ENCODE measurements at places on chromosomes 3 and 15.

- H3K27ac ChIP-seq: no peak overlapping the region
- H3K4me3 ChIP-seq: no peak overlapping the region
- DNase-seq: no peak
- no peaks in the 10 kb centered on the region for H3K4me1 ChIP-seq
- no peaks in the 10 kb centered on the region for H3K27me3 ChIP-seq
- H3K36me3 ChIP-seq: no peaks in the 10 kb centered on the region
Observed at GRCh38 chr3:143661677-143662076, 186.6 kb downstream of the SLC9A9 start.

- H3K4me1 ChIP-seq: peaks cover 20% of the 10 kb centered on the region
- DNase-seq: no peak
- H3K27me3 ChIP-seq: no peaks in the 10 kb centered on the region
- H3K4me3 ChIP-seq: no peak overlapping the region
- H3K36me3 ChIP-seq: peaks cover 52% of the 10 kb centered on the region
Observed at GRCh38 chr15:74893627-74894026, 3.8 kb downstream of the MPI start.

DNA sequence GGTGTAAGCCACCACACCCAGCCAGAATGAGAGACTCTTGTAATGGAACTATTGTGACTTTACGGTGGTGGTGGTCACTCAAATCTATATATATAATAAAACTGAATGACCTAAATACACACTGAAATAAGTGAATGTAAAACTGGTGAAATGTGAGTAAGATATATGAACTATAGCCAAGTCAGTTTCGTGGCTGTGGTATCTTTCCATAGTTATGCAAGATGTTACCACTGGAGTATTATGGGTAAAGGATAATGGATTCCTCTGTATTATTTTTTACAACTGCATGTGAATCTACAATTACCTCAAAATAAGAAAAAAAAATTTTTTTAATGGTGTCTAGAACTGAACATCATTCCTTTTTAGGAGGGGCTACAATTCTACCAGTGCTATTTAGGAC lies 21.9 kb downstream of the PIK3CB start:
- DNase-seq: no peak
- no peak overlapping the region for H3K27ac ChIP-seq
- no peak overlapping the region for H3K4me3 ChIP-seq
- no peaks in the 10 kb centered on the region for H3K4me1 ChIP-seq
- no peaks in the 10 kb centered on the region for H3K27me3 ChIP-seq

DNA sequence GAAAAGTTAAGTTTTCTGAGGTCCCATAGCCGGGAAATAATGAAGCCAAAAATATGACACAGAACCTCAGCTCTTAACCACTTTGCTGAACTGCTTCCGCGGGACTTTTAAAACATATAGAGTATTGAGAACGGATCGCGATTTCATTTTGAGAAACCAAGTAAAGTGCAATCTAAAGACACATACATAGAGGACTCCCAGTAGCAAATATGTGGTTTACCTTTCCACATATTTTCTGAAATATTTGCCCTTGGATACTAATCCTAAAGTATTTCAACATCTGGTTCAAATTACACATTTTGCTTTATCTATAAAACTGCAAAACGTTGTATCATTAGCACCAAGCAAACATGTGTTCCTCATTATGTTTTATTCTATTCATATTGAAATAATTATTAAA lies 776.5 kb downstream of the ROBO2 start:
- DNase-seq: no peak
- H3K4me1 ChIP-seq: no peaks in the 10 kb centered on the region
- no peaks in the 10 kb centered on the region for H3K36me3 ChIP-seq

DNA sequence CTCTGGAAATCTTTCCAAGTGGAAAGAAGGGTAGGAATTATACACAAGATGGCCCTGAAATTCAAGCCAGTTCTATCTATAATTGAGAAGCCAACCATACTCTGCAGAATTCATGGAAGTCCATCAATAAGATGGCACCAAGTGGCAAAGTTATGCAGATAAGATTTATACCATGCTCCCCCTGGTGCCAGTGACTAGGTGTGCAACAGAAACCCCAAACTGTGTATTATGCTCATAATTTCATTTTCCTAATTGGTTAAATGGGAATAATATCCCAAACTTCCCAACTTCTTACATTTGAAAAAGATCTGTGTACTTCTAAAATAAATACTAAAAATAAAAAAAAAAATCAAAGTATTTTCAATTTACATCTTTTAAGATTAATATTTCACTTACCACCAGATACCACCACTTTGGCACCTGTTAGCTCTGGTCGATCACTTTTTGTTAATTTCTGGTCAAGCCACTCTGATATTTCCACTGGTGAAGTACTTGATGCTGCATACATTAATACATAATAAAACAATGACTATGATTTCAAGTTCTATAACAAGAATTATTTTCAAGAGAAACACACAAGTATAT lies 25.9 kb downstream of the ETFA start:
- DNase-seq: no peak
- peaks cover 9% of the 10 kb centered on the region for H3K36me3 ChIP-seq
- no peaks in the 10 kb centered on the region for H3K27me3 ChIP-seq
- H3K4me1 ChIP-seq: no peaks in the 10 kb centered on the region
- no peak overlapping the region for H3K27ac ChIP-seq
- H3K4me3 ChIP-seq: no peak overlapping the region

DNA sequence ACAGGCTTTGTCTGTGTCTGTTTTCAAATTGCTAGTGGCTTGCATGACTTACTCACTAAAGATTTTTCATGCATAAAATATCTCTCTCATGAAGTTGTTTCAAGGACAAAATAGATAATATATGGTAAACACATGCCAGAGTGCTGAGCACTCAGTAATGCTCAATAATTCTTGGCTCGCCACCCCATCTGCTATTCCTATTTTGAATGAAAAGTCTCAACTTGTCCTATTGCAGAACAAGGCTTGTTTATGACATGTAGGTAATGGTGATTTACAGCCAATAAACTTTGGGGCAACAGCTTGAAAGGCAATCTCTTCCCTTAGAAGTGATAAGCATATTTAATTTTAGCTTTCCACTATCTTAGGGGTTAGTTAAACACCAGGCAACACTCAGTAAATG lies 789.0 kb upstream of the ROBO1 start:
- H3K4me1 ChIP-seq: no peaks in the 10 kb centered on the region
- H3K27me3 ChIP-seq: no peaks in the 10 kb centered on the region
- H3K27ac ChIP-seq: no peak overlapping the region
- H3K4me3 ChIP-seq: no peak overlapping the region
- H3K36me3 ChIP-seq: no peaks in the 10 kb centered on the region

DNA sequence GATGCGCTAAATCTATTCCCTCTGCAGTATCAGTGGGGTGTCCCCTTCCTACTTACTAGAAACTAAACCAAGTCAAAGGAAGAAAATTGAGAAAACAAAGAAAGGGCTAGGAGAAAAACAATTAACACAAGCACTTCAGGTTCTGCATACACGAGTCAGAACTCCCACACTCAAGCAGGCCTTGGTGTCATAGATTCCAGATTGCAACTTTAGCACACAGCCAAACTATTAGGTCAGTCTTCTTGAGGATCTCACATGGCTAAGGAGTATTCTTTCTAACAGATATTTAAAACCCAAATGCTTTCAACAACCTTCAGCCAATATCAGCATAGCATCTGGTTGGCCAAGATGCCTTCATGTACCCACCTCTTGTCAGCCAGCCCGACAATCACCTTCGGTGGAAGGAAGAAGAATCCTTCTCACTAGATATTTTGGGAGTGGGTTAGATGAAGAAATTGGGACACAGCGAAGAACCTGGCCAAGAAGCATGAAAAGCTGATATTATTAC lies 340.0 kb downstream of the VPS13C start:
- no peak for DNase-seq
- H3K36me3 ChIP-seq: no peaks in the 10 kb centered on the region
- no peak overlapping the region for H3K27ac ChIP-seq

GRCh38 chr3:158743664-158744566 lies 11.7 kb upstream of the RARRES1 start:
- H3K27me3 ChIP-seq: no peaks in the 10 kb centered on the region
- H3K27ac ChIP-seq: no peak overlapping the region
- H3K4me3 ChIP-seq: no peak overlapping the region

GRCh38 chr3:123015596-123015995 lies 12.0 kb downstream of the SEMA5B start:
- H3K27me3 ChIP-seq: peaks cover 2% of the 10 kb centered on the region
- peaks cover 11% of the 10 kb centered on the region for H3K4me1 ChIP-seq
- no peak overlapping the region for H3K4me3 ChIP-seq
- H3K36me3 ChIP-seq: peaks cover 15% of the 10 kb centered on the region

- no peaks in the 10 kb centered on the region for H3K4me1 ChIP-seq
- H3K36me3 ChIP-seq: no peaks in the 10 kb centered on the region
- H3K27ac ChIP-seq: no peak overlapping the region
- no peaks in the 10 kb centered on the region for H3K27me3 ChIP-seq
- H3K4me3 ChIP-seq: no peak overlapping the region
Observed at GRCh38 chr3:81910244-81910852, 148.9 kb upstream of the GBE1 start.

- H3K27me3 ChIP-seq: no peaks in the 10 kb centered on the region
- H3K4me1 ChIP-seq: peaks cover 34% of the 10 kb centered on the region
- peak within 1 kb of the TSS; percentile 73 for H3K27ac ChIP-seq
- no peaks in the 10 kb centered on the region for H3K36me3 ChIP-seq
- H3K4me3 ChIP-seq: peak within 1 kb of the TSS; percentile 78
Observed at GRCh38 chr15:73683777-73684580, at the start of gene CD276. Gene CD276 (plus strand): TSS chr15:73684383. CDS start chr15:73699640, 15,257 bp downstream.

- H3K4me3 ChIP-seq: no peak overlapping the region
- no peaks in the 10 kb centered on the region for H3K36me3 ChIP-seq
- H3K27me3 ChIP-seq: no peaks in the 10 kb centered on the region
- no peak overlapping the region for H3K27ac ChIP-seq
Observed at GRCh38 chr3:180017846-180018245, 18.9 kb downstream of the PEX5L start.

- H3K27ac ChIP-seq: no peak overlapping the region
- DNase-seq: no peak
- no peaks in the 10 kb centered on the region for H3K36me3 ChIP-seq
- H3K4me3 ChIP-seq: no peak overlapping the region
Observed at GRCh38 chr15:44028349-44028748, 166.7 kb downstream of the FRMD5 start.

DNA sequence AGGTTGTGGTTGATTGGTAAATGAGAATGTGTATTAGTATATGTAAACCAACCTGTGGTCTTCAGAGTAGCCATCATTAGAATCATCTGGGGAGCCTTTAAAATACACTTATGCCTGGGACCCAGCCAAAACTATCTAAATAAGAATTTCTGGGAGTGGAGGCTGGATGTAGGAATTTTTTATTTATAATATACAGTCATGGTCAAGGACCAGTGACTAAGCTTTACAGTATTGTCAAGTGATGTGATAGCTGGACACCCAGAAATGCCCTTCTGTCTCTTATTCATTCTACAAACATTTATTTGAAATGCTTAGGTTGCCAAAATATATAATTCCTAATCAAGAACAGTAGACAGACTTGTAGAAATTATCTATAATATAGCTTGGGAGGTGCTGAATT lies 132.2 kb downstream of the MBNL1 start:
- H3K27ac ChIP-seq: no peak overlapping the region
- H3K4me3 ChIP-seq: no peak overlapping the region
- DNase-seq: no peak
- no peaks in the 10 kb centered on the region for H3K36me3 ChIP-seq
- H3K4me1 ChIP-seq: no peaks in the 10 kb centered on the region
- H3K27me3 ChIP-seq: no peaks in the 10 kb centered on the region

DNA sequence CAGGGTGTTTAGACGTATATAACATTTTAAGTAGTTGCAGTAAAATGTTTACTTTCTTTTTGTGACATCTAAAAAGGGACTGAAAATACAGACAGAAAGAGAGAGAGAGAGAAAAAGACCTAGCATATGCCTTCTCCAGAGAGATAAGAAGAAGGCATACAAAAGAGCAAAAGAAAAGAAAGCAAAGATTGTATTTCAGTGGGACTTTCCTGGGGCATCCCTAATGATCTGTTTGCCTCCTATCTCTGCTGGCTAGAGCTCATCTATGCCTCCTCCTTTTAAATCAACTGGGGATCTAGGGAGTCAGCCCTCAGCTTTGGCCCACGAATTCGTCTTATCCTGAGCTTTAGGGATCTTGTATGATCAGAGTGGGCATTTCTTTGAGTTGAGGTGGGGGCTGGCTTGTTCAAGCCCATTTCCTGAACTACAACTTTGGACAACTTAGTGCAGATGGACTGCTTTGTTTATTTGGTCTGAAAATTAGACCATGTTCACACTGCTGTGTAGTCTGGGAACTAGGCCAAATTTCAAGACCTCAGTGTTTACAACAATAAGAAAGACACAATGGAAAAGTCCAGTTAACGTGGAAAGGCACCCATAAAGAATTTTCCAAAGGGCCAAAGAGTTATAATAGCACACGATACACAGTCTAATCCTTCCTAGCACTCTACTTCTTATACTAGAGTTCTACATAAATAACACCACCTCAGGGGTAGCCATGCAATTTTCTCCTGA lies 61.0 kb downstream of the ATP8B4 start:
- H3K27ac ChIP-seq: no peak overlapping the region
- H3K27me3 ChIP-seq: no peaks in the 10 kb centered on the region
- H3K4me1 ChIP-seq: no peaks in the 10 kb centered on the region

- no peak for DNase-seq
- H3K36me3 ChIP-seq: no peaks in the 10 kb centered on the region
- H3K27ac ChIP-seq: no peak overlapping the region
- no peaks in the 10 kb centered on the region for H3K4me1 ChIP-seq
Observed at GRCh38 chr3:43862470-43862869, 171.7 kb downstream of the ABHD5 start.

- H3K4me3 ChIP-seq: no peak overlapping the region
- H3K4me1 ChIP-seq: no peaks in the 10 kb centered on the region
- H3K36me3 ChIP-seq: no peaks in the 10 kb centered on the region
- H3K27ac ChIP-seq: no peak overlapping the region
- no peak for DNase-seq
Observed at GRCh38 chr3:107643038-107643883, 120.5 kb downstream of the BBX start.
